ENCODE measurements at places on chromosomes 4 and X. TPM values are rescaled to one million over a fixed set of nuclear protein-coding genes. Genes with fewer than 3 reads are reported as not detected.

SPANXB1 gene
- total RNA-seq: not detected

SLIT2 gene
- total RNA-seq: 181 TPM

DNA sequence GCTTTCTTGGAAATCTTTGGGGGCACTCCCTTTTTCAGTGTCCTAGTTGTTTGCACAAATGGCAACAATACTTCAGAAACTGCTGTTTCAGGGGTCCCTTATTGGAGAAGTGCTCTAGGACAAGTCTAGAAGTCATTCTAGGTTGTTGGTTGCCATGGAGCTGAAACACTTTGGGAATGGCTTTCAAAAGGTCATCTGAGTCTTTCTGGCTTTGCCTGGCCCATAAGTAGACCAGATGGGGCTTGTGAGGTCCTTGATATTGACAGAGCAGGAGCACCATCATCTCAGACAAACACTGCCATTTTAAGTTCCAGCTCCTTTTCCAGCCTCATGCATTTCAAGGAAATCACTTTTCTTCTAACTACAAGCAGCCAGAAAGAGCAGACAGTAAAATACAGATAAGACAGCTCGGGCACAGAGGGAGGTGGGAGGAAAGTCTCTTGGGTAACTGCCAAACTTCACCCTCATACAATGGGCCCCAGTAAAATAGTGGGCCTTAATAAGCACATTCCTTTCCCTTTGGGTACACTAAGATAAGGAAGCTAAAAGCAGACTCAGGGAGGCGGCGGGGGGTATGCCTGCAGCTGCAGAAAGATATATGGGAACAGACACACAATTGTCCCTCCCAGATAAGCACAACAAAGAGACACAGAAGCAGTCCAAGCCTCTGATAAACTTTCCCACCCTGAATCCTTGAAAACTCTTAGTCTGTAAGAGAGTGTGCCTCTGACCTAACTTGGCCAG lies 8.5 kb upstream of the NXF3 start:
- no peak for DNase-seq

GRCh38 chr4:139907001-139907809 lies 241.6 kb downstream of the MGST2 start:
- DNase-seq: no peak

Measured in upper lobe of right lung (tissue), 1 donor.